Astrocyte (in vitro differentiated cells and primary cell): ENCODE measurements at places on chromosomes 3 and 15. TPM values are rescaled to one million over a fixed set of nuclear protein-coding genes. Genes with fewer than 3 reads are reported as not detected.
A peak's percentile ranks its signal among the peaks of the same experiment; 100 is the strongest.

Gene OR5H14
- not detected in 2 replicates for total RNA-seq

Gene PFKFB4
- total RNA-seq, result 27.5 and 27.8 TPM in 2 replicates

DNA sequence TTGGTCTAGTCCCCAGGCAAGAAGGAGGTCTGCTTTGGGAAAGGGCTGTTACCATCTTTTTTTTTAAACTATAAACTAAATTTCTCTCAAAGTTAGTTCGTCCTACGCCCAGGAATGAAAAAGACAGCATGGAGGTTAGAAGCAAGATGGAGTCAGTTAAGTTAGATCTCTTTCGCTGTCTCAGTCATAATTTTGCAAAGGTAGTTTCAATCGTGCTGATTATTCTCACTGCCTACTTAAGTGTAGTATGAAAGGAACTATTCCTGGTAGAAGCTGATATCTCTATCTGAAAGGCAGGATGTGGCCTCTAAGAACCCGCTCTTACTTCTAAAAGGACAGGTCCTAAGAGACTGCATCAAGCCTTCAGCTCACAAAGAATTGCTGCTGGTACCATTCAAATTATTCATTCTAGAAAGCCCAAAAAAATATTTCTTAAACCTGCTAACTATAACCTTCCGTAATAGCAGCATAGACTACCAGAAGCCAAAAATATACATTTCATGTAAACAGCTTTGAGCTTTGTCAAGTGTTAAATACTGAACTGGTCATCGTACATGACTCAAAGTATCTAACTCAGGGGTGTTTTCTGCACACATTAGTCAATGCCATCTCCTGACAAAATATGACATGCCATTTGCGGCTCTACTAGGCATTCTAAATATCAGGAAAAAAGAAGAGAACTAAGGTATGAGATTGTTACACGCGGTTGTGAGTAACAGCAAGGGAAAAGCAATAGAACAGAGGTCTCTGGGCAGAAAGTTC lies 96.0 kb upstream of the CCDC80 start:
- H3K27me3 ChIP-seq, result no peaks in the 10 kb centered on the region
- peaks cover 3% of the 10 kb centered on the region for H3K4me1 ChIP-seq
- DNase-seq, result no peak
- H3K36me3 ChIP-seq, result no peaks in the 10 kb centered on the region
- no peak overlapping the region for H3K27ac ChIP-seq

GRCh38 chr3:171809861-171810628 lies at the start of gene PLD1:
PLD1 (minus strand) TSS chr3:171810483; CDS start chr3:171738051, 72,432 bp downstream.
- H3K27me3 ChIP-seq, result no peaks in the 10 kb centered on the region
- H3K27ac ChIP-seq, result peak within 1 kb of the TSS; percentile 88
- no peaks in the 10 kb centered on the region for H3K36me3 ChIP-seq
- DNase-seq, result peak; percentile 91
- H3K4me3 ChIP-seq, result peak within 1 kb of the TSS; percentile 59

DNA sequence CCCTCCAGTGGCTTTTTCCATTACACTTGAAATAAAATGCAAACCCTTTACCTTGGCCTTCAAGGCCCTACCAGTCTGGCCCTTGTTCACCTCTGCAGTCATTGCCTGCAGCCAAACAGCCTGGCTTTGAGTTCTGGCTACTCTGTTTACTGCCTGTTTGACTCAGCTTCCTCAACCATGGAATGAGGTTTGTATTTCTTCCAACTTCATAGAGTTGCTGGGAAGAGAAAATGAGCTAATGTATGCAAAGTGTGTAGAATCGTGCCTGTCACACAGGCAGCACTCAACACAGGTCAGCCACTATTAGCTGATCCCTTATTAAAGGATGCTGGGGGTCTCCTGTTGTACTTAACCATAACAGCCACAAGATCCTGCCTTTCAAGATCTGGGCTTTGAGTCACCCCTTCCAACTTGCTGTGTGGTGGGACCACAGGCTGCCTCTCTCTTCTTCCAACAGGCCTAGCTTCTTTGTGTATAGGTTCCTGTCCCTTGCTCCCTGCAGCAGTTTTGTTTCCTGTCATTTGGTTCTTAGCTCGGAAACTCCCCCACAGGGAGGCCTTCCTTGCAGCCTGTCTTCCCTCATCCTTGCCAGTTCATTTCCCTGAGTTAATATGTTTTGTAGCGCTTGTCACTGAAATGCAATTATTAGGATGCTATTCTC lies 6.4 kb downstream of the MED12L start:
- H3K4me1 ChIP-seq, result peaks cover 2% of the 10 kb centered on the region
- peak; percentile 38 for DNase-seq
- no peak overlapping the region for H3K27ac ChIP-seq
- no peak overlapping the region for H3K4me3 ChIP-seq
- no peaks in the 10 kb centered on the region for H3K36me3 ChIP-seq
- H3K27me3 ChIP-seq, result no peaks in the 10 kb centered on the region

Gene LRRK1
- total RNA-seq, result 0.41 and 0.65 TPM in 2 replicates

GRCh38 chr15:95292785-95293450 lies 1037.6 kb upstream of the NR2F2 start:
- no peak overlapping the region for H3K4me3 ChIP-seq
- no peak for DNase-seq
- peaks cover 8% of the 10 kb centered on the region for H3K4me1 ChIP-seq
- H3K27me3 ChIP-seq, result no peaks in the 10 kb centered on the region
- H3K36me3 ChIP-seq, result no peaks in the 10 kb centered on the region

DNA sequence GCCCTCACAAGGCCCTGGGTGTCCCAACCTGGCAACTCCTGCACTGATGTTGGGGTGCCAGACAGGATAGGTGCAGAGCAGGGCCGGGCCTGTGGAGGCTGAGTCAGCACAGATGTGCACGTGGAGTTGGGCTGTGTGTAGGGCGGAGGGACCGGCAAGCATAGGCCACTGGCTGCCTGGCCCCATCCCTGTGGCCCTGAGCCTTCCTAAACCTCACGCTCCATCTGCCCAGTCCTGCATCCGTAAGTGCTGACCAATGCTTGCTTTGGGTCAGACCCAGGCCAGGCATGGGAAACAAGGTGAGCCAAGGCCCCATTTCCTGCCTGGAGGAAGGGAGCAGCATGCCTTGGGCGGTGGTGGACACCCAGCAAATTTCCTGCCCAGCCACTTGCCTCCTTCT lies 5.8 kb upstream of the IQSEC1 start:
- no peak overlapping the region for H3K4me3 ChIP-seq
- H3K4me1 ChIP-seq, result no peaks in the 10 kb centered on the region
- H3K27ac ChIP-seq, result no peak overlapping the region
- no peaks in the 10 kb centered on the region for H3K36me3 ChIP-seq

GRCh38 chr15:75930866-75931265 lies 27.2 kb downstream of the FBXO22 start:
- no peak overlapping the region for H3K27ac ChIP-seq
- DNase-seq, result no peak
- no peaks in the 10 kb centered on the region for H3K27me3 ChIP-seq

Gene CLDN18
- total RNA-seq, result not detected in 2 replicates

GRCh38 chr3:112000367-112000771 lies 1.6 kb downstream of the TAGLN3 start:
- H3K4me1 ChIP-seq, result peaks cover 46% of the 10 kb centered on the region
- H3K4me3 ChIP-seq, result peak overlapping the region; percentile 88
- H3K27ac ChIP-seq, result peak overlapping the region; percentile 52
- no peaks in the 10 kb centered on the region for H3K27me3 ChIP-seq
- peaks cover 4% of the 10 kb centered on the region for H3K36me3 ChIP-seq

Gene SPATA12
- total RNA-seq, result not detected in 2 replicates
